Right kidney (tissue), 9 donors: ENCODE measurements at places on chromosomes 1 and 21.

DNA sequence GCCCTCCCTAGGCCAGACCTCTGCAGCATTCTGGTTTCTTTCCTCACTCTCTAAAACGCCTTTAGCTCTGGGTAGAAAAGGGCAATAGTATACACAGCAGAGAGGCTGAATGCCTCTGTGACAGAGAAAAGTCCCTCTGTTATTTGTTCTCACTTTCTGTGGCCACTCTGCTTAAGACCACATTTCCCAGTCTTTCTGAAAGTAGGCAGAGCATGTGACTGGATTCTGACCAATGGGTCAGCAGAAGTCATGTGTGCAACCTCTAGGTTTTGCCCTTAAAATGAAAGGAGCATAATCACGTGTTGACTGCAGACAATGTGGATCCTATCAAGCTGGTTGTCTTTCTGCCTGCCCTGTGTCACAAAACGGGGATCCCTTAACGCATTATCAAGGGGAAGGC is 79.7 kb upstream of the MARK1 start:
- no peak for DNase-seq

GRCh38 chr1:3821447-3821846 is 25.1 kb upstream of the LRRC47 start:
- no peak for DNase-seq

DNA sequence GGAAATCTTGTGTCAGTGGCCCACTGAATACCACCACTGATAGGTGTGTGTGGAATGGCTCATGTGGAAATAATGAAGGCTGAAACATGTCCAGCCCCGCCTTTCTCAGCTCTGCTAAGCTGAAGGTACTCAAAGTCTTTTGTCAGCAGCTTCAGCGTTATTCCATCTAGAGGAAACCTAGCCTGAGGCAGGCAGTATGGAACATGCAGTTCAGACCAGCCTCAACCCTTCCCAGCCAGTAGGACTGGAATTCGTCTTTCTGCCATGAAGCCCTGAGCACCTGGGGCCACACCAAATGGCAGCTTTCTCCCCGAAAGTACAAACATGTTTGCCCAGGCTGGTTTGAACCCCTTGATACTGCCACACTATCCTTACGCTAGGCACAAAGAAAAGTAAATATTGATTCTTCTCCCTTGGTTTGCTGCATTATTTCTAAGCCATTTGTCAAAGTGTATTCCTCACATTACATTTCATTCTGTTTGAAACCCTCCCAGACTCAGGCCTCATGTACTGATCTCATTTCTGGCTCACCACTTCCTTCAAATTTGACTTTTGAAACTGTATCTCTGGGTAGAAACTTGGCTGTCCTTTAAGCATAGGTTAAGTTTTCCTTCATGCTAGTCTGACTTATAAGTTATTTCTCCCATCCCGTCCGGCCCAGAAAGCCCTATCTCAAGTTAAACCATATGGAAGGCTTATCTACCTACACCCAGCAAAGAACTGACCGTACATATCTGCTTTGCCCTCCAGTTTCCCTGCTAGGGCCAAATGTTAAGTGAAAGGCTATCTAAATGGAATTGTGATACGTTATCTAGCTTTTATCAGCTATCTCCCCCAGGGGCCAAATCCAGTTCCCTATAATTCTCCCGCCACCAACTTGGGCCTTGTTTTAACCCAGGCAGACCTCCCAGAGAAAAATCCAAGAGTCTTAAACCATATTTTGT is 45.7 kb upstream of the HOOK1 start:
- DNase-seq = no peak

DNA sequence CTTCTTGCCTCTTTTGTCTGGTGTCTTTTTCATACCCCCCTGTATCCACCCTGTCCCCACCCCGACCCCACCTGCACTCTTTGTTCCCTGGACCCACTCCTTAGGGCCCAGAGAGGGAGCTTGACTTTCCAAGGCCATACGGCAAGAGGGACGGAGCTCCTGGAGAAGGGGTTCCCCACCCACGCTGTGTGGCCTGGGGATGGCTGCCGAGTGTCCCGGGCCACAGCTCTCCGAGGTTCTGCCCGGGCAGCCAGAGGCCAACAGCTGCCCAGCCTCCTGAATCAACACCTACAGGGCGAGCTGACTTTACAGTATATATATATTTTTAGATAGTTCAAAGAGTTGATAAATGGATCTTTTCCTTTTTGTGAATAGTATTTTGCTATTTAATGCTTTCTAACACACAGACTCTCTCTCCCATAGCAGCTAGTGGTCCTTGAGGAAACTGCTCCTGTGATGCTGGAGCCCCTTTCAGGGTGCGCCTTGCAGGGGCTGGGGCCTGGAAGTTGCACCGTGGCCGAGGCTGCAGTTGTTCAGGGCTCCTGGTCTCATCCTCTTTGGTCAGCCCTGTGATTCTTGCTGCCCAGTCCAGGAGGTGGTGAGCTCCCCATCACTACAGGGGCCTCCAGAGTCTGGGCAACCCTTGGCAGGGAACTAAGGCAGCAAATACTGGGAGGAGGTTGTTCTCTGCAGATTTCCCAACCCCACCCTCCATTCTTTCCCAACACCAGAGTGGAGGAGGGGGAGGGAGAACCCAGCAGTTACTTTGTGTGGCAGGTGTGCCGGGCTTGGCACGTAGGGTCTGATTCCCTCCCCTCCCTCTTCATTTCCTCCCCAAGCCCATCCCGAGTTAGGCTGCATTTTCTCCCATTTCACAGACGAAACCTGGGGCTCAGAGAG is 321.6 kb downstream of the PTPRU start:
- DNase-seq = no peak

GRCh38 chr21:45515241-45516061 is 26.8 kb downstream of the SLC19A1 start:
- no peak for DNase-seq

- no peak for DNase-seq
These were observed 102.9 kb downstream of the DTL start for GRCh38 chr1:212138457-212138856.

- no peak for DNase-seq
These were observed 75.2 kb downstream of the NTPCR start for GRCh38 chr1:233025567-233025966.

DNA sequence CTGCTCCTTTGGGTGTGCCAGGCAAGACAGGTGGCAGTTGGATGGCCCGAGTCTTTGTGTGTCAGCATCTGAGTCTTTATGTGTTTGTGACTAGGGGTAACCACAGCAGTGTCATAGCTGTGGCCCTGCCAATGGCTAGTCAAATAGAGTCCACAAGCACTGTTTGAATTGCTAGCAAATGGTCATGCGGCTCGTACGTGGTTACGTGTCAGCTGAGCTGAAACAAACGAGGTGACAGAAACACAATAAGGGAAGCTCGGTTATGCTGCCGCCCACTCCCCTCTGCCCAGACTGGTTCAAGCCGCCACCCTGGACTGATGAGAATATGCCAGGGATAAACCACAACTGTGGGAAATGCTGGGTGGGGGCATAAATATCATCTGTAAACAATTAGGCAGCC is 174.3 kb upstream of the LMO4 start:
- DNase-seq = no peak

GRCh38 chr1:24870551-24871195 is 59.4 kb downstream of the RUNX3 start:
- DNase-seq = no peak

GRCh38 chr1:205925736-205926135 is 17.5 kb downstream of the SLC26A9 start:
- no peak for DNase-seq

DNA sequence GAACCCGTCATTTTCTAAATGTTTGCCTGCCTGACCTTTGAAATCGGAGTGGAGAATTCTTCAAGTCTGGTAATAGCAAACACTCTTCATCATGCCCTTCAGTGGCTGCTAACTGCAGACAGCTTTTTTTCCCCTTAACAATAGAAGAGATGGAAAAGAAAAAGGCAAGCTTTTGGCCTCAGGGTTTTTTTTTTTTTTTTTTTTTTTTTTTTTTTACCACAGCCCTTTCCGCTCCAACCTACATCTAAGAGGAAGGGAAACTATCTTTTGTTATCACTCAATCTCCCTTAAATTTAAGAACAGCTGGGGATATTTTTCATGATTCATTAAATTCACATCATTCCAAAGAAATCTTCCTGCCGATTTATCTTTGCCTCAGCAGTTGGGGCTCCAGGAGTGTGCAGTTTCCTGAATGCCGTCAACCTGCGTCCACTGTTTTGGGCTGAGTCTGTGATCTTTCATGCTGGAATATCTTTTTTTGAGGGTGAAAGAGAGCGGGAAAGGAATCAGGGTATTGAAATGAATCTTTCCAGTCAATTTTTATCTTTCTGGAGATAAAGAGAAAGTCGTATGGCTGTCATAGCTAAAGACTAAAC is 144.5 kb upstream of the SMYD2 start:
- no peak for DNase-seq

DNA sequence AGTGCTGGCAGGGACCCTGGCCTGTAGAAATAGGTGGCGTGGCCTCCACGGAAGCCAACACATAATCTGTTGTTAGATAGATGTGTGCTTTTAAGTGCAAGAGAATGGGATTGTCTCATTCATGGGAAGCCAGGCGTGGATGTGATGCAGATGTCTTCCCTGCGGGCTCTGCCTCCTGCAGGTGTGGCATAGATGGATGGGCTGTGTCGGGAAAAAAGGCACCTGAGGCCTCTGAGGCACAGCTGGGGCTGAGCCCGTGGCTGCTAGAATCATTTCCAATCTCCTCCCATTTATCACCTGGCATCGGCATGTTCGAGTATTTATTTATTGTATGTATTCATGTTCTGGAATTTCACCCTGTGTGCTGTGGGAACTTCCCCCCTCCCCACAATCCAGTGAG is 353.4 kb upstream of the AJAP1 start:
- DNase-seq = no peak

DNA sequence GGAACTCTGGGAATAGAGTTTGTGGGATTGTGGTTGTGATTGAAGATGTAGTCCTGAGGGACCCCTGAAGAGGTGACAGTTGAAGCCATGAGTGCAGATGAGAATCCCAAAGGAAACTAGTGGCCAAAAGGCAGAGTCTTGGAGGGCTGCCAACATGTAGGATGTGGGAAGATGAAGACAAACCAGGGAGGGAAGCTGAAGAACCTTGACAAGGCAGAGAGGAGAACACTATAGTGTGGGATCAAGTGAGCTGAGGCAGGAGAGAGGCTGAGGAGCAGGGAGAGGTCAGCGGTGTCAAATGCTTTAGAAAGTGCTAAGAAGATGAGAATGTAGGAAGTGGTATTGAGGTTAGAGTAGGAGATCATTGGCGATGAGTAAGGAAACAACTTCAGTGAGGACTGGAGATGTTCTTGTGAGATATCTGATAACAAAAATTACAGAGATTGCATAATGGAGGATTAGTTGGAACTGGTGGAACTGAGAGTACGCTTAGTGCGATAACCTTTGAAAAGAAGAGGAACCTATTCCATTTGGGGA is 88.5 kb upstream of the VCAM1 start:
- no peak for DNase-seq

GRCh38 chr1:155941845-155942531 is 550 bp downstream of the RXFP4 start:
- DNase-seq = no peak

DNA sequence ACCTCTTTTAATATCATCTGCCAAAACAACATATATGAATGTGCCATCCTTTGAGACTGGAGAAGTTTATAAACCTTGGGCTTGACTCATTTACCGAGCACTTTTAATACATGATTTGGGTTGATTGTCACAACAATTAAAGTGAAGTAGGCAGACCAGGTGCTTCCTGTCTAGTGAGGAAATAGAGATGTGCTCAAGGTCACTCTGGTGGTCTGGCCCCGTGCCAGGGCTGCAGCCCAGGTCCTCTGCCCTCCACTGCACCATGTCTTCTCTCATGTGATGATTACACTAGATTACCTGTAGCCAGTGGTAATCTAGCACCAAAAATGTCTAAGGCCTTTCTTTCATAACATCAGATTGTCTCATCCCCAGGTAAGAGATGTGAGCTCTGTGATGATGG is 61.8 kb upstream of the LAMC2 start:
- DNase-seq = no peak

DNA sequence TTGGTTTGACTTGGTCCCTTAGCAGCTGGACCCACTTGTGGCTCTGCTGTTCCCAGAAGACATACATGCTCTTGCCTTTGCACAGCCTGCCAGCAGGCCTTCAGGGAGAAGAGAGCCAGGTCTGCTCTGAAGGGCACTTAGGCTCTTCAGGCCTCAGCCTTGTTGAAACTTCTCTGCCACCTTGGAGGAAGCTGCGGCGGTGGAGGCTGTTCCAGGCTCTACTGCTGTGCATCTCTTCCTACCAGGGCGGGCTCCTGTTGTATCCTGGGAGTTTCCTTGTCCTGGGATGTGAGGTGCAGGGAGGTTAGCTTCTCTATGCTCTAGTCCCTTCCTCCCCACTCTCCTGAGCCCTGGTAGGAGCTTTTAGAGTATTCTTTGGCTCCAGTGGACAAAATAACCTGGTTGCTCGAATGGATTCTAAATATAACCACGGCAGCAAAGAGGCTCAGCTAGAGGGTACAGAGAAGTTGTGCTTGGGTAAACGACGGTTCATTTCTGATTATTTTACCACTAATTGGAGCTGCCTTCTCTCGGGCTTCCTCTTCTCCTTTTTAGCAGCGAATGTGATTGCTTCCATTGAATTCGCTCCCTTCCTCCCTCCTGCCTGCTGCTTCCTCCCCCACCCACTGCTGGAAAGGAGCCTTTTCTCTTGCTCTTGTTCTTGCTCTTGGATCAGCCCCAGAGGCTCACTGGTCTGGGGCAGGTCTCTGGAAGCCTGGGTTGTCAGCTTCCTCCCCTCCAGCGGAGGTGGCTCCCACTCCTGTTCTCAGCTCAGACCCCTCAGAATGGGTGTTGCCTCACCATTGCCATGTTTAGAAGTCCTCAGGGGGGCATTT is 126.6 kb upstream of the CACNA1E start:
- DNase-seq = no peak

DNA sequence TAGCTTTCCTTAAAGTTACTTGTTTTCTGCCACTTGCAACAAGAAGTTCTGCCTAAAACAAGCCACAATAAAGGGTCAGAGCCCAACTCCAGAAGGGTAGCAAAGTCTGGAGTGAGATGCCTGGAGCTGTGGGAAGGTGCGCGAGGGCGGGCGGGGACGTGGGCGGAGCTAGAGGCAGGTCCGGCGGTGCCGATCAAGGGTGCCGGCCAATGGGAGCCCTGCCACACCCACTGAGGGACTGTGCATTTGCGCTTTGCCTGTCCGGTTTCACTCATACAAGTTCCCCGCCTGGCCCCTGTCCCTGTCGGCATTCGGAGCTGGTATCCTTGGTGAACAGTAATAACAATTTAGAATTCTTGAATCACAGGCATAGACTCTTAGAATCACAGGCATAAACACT is 732.4 kb downstream of the MATN1 start:
- no peak for DNase-seq

DNA sequence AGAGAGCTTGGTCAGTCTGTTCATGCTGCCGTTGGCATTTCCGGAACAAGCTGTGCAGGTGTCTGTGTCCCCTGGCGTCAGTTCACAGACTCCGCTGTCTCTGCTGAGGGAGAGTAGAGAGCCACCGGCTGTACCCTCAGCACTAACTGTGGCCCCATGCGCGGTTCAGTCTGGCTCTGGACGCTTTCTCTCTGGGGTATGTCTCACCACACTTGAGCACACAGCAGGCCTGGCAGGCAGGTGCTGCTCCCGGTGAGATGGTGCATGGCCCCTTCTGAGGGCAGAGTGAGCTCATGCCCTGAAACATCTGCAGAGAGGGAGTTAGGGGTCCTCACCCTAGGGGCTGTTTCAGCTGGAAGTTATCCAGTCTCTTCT is 60.0 kb upstream of the TLR5 start:
- DNase-seq = no peak
